ENCODE measurements at places on chromosomes 2 and 18. TPM values are rescaled to one million over a fixed set of nuclear protein-coding genes. Genes with fewer than 3 reads are reported as not detected.

The GNLY gene
- total RNA-seq, result 1.7 TPM

The NEDD4L gene
- 51.4 TPM for total RNA-seq

The FLACC1 gene
- 8.3 TPM for total RNA-seq

The G6PC2 gene
- total RNA-seq, result not detected

The ZNF396 gene
- 0.48 TPM for total RNA-seq

The CTIF gene
- 54.5 TPM for total RNA-seq

The GKN2 gene
- total RNA-seq, result not detected

DNA sequence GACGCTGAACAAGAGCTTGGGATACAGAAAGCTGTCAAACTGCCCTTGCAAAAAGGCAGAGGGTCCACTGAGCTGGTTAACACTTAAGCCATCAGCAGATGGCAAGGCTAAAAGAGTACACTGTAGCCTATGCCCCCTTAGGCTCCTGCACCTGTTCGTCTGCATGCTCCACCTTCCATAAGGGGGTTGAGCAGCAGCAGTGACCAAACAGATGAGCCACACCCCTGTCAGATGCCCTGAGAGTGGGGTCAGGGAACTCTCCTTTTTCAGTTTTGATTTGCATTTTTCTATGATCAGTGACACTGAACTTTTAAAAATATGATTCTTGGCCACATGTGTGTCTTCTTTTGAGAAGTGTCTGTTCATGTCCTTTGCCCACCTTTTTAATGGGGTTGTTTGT is 402.5 kb upstream of the FAM98A start:
- no peak for DNase-seq

DNA sequence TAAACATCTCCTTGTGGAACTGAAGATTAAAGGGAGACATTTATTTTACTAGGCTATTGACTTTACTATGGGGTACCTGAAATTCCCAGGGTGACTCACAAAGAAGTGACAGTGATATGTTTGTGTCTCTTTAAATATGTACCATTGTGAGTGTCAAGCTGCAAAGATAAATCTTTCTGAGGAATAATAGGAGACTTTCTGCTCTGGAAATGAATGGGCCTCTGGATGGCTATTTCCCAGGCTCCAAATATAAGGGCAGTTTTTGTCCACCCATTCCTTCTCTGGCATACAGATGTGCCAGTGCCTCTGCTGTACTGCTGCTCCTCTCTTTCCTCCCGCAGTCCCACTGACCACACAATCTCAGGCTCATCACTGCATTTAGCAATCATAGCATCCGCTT is 586.4 kb upstream of the CNTNAP5 start:
- DNase-seq, result no peak

DNA sequence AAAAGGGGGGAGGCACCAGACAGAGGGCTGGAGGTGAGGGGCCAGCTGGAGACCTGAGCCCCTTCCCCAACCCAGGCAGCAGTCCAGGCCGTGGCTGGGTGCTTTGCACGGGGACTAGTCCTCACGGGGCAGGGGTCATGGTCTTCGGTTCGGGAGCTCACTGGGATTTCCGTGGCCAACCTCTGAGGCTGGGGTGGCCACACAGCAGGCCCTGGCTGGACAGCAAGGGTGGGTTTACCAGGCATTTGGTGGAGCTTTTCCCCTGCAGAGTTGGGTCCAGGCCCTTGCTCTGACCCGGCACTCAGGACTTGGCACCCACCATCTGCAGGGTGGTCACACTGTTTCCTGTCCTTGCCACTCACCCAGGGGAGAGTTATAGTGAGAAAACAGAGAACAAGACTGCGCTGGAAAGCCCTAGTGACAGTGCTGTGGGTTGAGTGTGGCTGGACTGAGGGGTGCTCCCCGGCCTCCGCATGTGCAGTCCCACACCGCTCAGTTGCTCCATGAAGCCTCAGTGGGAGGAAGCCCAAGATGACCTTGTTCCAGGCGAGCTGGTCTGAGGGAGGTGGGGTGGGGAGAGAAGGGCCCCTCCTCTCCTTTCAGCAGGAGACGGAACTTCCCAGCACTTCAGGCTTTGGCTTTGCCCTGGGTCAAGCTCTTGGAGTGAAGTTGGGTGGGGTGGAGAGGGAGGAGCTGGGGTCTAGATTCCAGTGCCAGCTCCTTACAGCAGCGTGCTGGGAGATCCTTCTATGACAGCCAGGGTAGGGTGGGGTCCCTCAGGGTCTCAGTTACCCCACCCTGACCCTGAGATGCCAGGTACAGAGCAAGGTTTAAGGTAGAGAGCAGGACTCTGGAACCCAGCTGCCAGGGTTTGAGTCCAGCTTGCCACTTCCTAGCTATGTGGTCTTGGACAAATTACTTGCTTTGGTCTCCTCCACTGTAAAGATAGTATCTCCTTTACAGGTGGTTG is 219.8 kb downstream of the DYSF start:
- no peak for DNase-seq

GRCh38 chr2:211901226-211901846 is 637.3 kb downstream of the ERBB4 start:
- no peak for DNase-seq

- no peak for DNase-seq
These were observed 250.4 kb upstream of the STON1 start for GRCh38 chr2:48279344-48280090.

DNA sequence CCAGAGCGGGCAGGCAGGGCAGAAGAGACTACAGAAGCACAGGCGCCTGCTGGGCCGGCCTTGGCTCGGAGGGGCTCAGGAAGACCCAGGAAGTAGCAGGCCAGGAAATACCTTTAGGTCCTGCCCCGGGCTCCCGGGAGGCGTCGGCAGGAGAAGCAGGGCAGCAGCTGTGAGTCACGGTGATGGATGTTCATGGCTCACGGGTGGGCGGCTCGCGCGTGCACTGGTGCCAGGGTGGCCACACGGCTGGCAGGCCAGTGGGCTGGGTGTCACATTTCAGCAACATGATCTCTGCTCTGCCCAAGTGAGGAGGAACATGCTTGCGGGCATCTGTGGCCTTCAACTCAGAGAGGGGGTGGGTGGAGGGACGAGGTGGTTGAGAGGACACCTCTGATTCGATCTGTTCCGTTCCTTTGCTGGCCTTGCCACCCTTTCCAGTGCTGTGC is 139.3 kb downstream of the KLHL29 start:
- DNase-seq, result peak; percentile 34

DNA sequence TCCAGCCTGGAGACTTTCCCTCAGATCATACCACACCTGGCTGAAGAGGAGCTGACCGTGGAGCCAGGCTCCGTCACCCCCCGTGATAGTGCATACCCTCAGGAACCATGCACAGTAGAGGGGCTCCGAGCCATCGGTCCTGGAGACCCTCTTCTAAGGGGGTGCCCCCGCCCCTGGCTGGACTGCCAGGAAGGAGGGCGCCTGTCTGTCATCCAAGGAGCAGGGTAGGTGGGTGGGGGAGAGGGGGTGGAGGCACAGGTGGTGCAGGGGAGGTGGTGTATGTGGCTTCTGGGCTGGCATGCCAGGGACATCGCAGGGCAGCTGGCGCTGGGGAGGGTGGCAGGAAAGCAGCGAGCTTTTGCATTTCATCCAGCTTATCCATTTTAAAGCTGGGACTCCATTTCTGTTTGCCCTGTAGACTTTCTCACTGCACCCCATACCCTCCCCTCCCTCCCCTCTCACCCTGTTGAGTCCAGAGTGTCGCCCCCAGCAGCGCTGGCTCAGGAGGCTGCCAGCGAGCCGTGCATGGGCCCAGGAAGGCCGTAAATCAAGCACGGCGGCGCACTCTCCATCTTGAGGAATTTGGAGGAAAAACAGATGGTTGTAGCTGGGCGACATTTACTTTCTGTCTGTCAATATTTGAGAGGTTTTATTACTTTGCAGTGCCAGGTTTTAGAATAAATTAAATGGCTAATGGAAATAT is 56.2 kb upstream of the HS6ST1 start:
- DNase-seq, result no peak

DNA sequence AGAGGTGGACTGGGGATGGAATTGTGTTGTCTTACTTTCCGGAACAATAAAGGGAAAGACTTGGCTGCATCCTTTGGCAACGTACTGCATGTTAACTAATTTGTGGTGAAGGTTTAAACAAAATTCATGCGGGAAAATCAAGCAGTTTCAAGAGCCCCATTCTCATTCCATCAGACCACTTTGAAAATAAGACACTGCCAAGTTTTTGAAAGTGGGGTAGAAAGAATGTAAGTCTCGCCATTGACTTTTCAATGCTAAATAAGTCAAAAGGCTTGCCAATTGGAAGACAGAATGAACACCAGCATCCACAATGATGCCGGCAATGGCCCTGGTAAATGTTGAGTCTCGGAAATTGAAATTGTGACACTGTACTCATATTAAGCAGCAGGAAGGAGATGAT is 322.0 kb downstream of the RND3 start:
- DNase-seq, result no peak

- no peak for DNase-seq
These were observed 390.2 kb upstream of the NXPH2 start for GRCh38 chr2:139170406-139170805.

DNA sequence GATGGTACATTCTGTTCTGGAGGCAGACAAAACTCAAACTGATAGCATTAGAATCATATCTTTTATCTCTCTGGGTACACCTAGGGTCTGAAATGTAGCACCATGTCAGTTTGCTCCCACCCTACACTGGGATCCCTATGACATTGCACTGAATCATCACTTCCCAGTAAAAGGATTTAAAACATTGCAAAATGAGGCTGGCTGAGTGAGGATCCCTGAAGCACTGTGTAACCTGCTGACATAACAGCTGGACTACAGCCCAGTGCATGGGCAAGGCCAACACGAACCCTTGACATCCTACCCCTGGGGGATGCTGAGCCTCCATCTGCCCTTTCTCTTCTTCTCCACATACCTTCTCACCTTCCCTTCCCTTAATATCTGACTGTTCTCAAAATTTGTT is 253.2 kb downstream of the TTC32 start:
- peak; percentile 74 for DNase-seq

GRCh38 chr2:159125858-159126257 is 157.4 kb downstream of the TANC1 start:
- DNase-seq, result no peak

DNA sequence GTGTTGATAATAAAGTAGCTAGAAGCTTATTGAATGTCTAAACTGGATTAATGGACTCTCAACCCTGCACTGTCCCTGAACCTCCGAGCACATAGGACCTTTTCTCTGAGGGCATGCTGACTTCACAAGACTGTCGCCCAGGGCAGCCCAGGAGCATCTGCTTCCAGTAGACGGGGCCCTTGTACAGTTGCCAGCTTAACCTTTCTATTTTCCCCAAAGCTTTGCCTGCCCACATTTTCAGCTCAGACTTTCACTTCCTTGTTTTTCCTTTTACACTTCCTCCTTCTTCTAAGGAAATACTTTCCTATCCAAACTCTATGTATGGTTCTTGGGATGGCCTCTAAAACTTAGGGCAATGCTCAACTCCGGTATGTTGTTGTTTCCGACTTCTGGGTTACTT is 1.3 kb downstream of the VWA3B start:
- DNase-seq, result peak; percentile 55

Data from Right ventricle myocardium superior (tissue), 1 donor.